ENCODE measurements at places on chromosomes 3 and 15.

- DNase-seq: no peak
Measured at GRCh38 chr15:29070471-29071231, 184.9 kb downstream of the APBA2 start.

GRCh38 chr3:23035927-23036640 is 167.0 kb upstream of the UBE2E2 start:
- no peak for DNase-seq

GRCh38 chr15:54017959-54018358 is 39.7 kb downstream of the UNC13C start:
- no peak for DNase-seq

GRCh38 chr3:143311096-143311495 is 191.5 kb downstream of the CHST2 start:
- no peak for DNase-seq

DNA sequence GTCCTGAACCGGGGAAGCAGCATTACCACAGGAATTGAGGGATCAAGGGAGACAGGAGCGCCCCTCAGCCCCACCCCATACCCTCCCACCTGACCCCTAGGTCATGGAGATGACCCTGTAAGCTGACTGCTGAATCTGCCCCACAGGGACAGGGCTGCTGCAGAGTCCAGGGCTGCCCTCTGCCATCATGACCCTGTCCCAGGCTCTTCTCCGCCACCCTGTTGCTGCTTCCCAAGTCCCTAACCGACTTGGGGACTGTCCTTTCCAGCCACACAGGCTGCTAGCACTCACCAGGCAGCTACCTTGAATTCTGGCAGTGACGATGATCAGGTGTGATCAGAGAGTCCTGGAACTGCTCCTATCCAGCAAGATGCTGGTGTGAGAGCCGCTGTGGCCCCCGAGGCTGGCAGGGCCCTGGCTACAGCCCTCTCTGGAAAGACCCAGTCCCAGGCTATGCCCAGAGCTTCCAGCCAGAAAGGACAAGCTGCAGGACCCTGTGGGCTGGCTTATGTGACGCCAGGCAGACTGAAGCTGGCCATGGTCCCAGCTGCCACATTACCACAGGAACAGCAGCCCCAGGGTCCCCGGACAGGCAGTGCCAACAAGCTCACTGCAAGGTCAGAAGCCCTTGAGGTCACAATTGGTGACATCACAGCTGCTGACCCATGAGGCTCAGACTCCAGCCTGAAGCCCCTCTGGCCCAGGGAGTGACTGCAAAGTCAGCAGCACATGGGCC is at the start of gene C3orf22:
TSS of gene C3orf22 (minus strand) at position 597 of the 736 bp plus-strand sequence. CDS start 5,542 bp downstream, outside the sequence.
- DNase-seq: no peak

DNA sequence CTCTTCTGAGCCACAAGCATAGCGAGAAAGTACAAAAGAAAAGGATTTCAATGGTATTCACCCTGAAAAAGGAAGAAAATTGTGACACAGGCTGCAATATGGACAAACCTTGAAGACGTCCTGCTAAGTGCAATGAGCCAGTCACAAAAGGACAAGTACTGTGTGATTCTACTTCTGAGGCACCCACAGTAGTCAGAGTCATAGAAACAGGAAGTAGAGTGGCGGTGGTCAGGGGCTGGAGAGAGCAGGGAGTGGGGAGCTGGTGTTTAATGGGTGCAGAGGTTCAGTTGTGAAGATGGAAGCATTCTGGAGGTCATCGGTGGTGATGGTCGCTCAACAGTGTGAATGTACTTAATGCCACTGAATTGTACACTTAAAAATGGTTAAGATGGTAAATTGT is 180.5 kb downstream of the APBA2 start:
- DNase-seq: no peak

GRCh38 chr3:50971487-50971924 is 296.8 kb downstream of the DOCK3 start:
- peak; percentile 21 for DNase-seq

GRCh38 chr3:72144773-72145505 is 360.0 kb upstream of the PROK2 start:
- no peak for DNase-seq

GRCh38 chr3:122942239-122942638 is 85.3 kb downstream of the SEMA5B start:
- DNase-seq: no peak

DNA sequence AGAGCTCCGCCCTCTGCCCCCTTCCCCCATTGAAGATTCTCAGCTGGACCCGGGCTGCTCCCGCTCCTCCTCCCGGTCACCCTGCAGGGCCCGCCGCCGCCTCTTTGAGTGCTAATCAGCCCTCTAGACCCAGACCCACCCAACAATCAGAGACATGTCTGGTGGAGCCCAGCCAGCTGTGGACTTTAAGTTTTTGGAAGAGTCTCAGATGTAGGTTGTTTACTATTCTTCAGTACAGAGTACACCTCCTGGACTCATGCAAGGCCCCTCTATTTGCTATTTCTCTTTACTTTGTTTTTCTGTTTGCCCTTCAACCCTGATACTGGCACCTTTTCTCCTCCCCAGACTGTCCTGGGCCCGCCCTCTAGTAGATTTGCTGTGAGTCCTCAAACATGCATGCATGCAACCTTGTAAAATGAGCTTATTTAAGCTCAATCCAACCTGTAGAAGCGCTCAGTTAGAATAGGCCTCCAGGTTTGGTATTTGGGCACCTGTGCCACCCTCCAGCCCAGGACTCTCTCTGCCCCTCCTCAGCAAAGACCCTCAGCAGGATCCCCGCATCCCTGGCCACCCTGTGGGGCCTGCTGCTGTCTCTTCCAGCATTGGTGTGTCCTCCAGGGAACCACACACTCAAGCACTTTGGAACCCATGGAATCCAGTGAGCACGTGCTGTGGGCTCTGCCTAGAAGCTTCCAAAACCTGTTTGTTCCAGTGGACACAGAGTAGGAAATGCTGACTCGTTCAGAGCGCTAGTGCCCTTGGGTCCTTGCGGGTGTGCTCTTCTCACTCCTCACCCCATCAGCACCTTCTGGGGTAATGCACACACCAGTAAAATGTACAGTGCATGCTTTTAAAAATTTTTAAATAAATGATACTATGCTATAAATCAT is 4.6 kb downstream of the PRR23E start:
- no peak for DNase-seq

GRCh38 chr15:60916032-60916678 is 312.9 kb downstream of the RORA start:
- DNase-seq: no peak

GRCh38 chr15:101597360-101597928 is 54.7 kb downstream of the TM2D3 start:
- no peak for DNase-seq

DNA sequence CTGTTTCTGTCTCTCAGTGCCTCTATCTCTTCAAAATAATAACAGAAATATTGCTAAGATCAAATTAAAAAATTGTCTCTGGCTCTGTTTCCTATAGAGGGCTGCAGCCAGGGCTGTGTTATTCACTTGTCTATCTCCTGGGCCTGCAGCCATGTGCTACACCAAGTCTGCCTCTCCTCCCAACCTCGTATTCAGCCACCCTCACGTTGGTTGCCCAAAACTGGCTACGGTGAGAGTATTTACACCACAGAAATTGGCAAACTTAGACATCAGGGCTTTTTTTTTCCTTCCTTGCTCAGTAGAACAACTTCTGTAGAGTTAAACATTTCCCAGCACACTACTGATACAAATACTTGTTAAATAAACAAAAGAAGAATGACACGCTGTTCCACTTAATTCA is 320.9 kb upstream of the ICE2 start:
- DNase-seq: no peak

GRCh38 chr3:196835086-196835485 is 32.6 kb upstream of the SENP5 start:
- DNase-seq: no peak

DNA sequence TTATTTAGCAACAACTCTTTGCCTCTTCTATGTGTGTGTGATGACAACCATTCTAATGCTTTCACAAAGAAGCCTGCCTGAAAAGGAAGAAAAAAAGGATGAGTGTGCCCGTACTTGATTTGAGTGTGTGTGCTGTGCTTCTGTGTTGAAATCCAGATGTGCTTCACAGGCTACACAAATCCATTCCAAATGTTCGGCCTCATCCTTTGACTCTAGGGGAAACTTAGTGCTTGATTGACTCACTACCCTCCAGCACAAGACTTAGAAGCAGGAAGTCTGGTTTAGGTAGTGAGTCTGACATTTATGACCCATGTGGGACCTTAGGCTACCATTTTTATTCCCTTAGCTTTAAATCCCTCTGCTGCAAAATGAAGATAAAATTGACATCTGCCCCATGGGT is 108.8 kb upstream of the PLAAT1 start:
- no peak for DNase-seq

DNA sequence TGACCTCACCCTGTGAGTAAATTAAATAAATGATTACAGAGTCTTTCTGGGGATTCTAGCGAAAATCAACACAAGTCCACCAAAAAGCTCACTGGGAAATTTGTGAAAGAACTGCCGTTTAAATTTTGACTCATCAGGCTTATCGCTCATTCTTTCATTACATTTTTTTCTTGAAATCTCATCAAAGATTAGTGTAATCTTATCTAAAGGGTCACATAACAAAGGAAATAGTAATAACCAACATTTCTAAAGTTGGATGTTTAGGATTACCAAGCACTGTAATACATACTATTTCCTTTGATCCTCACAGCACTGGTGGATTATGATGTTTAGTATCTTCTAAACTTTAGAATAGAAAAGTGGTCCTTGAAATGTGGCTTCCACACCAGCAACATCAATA is 111.1 kb upstream of the CBLB start:
- no peak for DNase-seq

GRCh38 chr15:45586125-45586524 is 1.1 kb upstream of the BLOC1S6 start:
- DNase-seq: no peak

- DNase-seq: no peak
Measured at GRCh38 chr15:101710806-101711205, 13.5 kb downstream of the TARS3 start.

DNA sequence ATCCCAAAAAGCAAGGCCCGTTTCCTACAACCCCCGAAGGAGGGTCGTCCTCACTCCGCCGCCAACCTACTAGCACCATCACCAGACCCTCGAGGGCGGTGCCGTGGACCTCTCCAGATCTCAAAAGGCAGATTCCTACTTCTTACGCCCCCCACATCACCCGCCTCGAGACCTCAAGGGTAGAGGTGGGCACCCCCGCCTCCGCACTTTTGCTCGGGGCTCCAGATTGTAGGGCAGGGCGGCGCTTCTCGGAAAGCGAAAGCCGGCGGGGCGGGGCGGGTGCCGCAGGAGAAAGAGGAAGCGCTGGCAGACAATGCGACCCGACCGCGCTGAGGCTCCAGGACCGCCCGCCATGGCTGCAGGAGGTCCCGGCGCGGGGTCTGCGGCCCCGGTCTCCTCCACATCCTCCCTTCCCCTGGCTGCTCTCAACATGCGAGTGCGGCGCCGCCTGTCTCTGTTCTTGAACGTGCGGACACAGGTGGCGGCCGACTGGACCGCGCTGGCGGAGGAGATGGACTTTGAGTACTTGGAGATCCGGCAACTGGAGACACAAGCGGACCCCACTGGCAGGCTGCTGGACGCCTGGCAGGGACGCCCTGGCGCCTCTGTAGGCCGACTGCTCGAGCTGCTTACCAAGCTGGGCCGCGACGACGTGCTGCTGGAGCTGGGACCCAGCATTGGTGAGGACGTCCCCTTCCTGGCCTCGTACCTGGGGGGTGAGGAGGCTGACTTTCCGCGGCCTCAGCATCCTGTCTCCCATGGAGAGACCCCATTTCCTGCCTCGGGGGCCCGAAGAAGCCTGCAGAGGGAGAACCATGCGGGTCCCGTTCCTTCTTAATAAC is at the start of gene MYD88:
TSS of gene MYD88 (plus strand) at position 313 of the 842 bp plus-strand sequence. CDS start at position 353, 40 bp downstream.
- DNase-seq: no peak

DNA sequence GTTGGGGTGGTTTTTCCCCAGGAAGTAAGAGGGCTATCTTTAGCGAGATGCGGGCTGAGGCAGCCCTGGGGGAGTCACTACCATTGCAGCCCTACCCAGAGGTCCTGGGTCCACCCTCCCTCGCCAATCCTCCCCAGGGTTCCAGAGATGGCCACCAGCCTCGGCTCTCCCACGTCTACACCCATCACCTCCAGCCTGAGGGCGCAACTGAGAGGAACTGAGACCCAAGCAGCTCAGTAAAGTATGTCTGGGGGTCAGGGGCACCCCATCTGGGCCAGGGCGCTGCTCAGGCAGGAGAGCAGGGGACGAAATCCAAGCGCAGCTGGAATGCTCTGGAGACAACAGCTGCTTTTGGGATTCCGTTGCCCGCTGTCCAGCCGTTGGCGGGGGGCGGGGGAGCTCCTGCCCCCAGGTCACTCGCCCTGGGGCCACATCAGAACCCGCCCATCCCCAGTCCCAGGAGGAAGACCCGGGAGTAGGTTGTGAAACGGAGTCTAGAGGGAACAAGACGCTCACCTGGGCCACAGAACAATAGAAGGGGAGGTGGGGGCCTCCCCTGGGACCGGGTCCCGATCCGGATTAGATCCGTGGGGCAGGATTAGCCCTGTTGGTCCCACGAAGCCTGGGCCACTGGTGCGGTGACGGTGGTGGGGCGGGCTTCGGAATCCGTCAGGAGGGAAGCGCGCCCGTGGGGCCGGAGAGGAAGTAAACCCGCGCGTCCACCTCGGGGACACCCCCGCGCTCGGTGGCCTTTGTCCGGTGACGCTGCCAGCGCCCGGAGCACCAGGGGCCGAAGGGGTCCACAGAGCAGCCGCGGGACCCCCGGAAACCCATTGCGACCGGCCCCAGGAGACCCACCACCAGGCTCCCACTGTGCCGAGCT is 1.4 kb upstream of the NDUFAF3 start:
- no peak for DNase-seq

DNA sequence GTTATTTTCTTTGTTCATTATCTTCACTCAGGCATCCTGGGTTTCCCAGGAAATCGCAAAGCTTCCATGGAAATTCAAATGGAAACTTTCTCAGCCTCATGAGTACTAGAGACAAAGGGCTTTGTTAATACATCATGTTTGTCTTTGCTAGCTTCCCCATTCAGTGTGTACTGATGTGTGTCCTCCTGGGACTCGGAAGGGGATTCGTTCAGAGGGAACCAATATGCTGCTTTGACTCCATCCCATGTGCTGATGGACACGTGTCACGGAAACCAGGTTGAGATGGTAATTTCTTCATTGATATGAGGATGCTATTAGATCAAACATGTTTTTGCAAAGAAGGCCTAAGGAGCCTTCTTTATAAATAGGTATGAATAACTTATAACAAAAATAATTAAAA is 87.0 kb upstream of the KCNAB1 start:
- DNase-seq: no peak

DNA sequence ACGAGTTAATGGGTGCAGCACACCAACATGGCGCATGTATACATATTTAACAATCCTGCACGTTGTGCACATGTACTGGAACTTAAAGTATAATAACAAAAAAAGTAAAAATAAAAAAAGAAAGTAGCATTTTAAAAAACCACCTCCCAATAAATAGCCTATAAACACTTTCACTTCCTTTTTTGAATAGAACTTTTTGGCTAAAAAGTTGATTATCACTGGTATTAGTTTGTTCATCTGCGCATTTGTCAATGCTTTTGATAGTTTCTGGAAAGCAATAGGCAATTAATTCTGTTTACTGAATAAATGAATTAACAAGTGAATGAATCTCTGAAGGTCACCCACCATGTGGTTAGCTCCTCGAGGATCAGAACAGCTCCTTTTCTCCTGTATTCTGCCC is 179.9 kb downstream of the SLC9A9 start:
- no peak for DNase-seq
